ENCODE measurements at places on chromosomes 1 and 21.

DNA sequence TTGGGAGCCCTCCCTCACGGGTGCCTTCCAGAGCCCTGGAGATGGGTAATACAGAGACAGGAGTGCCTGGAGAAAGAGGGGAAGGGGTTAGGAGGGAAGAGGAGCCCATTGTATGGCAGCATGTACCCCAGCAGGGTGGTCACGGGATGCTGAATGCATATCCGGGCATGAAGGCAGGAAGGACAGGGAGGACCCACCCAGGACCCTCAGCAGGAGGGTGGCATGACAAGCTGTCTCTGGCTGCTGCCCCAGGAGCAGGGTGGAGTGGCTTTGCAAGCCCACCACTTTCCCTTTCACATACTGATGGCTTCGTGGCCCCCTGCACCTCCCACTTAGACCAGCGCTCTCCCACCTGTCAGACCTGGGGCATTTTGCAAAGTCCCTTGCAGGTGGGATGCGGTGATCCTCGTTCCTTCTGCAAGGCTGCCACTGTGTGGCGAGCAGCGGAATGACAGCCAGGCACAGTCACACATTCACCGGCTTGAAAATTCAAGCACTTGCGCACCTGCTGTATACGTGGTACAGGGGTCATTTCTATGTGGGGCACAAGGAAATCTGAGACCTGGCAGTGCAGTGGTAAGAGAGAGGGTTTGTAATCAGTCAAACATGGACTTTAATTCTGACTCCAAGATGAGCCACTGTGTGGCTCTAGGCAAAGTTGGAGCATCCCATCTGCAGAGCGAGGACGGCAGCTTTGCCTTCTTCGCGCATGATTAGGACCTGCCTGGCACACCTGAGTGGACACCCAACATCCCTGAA lies 53.2 kb upstream of the TMEM51 start:
- no peak for DNase-seq

- no peak for DNase-seq
These were observed 269.1 kb upstream of the VAMP3 start for GRCh38 chr1:7501723-7502603.

- no peak for DNase-seq
These were observed 81.0 kb downstream of the PLPPR5 start for GRCh38 chr1:98923667-98924066.

DNA sequence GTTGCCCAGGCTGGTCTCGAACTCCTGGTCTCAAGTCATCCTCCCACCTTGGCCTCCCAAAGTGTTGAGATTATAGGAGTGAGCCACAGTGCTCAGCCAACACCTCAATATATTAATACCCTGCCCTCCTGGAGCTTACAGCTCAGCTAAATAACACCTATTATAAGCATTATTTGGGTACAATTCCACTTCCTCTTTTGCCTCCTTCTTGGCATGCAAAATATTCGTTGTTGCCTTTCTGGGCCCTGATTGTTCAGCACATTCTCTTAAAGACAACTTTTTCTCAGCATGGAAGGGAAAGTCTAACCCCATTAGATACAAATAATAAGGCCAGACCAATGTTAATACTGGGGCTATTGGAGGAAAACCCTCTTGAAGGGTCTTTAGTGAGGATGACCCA lies 2.8 kb downstream of the PAQR7 start:
- no peak for DNase-seq

DNA sequence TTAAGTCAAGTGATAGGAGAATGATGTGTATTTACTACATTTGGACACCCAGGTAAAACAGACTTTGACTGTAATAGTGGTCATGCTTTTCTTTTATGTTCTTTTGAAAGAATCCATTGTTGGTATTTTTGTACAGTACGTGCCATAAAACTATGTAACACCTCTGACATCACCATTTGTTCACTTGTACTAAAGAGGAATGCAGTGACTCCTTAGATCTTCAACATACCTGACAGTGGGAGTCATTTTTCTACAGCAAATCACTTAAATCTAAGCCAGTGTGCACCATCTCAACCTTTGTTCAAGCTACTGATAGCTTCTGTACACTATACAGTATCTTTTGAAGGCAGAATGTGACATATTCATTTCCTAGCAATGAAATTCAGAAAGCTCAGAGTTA lies 6.3 kb upstream of the PLD5 start:
- no peak for DNase-seq

GRCh38 chr1:210692796-210693195 lies 364.1 kb downstream of the HHAT start:
- DNase-seq = no peak

GRCh38 chr1:184802354-184803179 lies 47.9 kb upstream of the EDEM3 start:
- DNase-seq = no peak

DNA sequence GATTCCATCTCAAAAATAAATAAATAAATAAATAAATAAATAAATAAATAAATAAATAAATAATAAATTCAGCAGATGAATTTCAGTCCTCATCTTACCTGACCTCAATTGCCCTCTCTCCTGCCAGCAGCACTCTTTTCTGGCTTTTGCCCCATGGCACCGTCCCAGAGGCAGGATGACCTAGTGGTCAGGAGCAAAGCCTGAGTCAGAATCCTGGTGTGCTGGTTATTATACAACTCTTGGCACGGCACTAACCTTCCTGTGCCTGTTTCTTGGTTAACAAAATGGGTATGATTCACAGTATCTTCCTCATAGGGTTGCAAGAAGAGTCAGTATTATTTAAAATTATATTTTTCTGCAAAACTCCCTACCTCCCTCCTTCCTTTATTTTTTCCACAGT lies 43.0 kb downstream of the NKAIN1 start:
- DNase-seq = peak; percentile 54

GRCh38 chr1:194378517-194378916 lies 1192.1 kb upstream of the B3GALT2 start:
- no peak for DNase-seq

DNA sequence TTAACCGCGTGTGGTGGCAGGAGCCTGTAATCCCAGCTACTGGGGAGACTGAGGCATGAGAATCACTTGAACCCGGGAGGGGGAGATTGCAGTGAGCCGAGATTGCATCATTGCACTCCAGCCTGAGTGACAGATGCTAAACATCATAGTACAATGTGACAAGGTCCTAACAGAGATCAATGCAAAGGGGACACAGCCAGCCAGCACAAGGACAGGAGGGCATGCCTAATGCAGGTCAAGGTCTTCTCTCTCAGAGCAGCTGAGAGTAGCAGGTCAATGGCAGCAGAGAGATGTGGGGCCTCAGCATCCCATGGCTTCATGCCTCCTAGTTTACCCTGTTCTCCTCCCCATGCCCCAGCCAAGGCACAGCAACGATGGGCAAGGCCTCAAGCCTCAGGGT lies 3.0 kb upstream of the SMIM11 start:
- no peak for DNase-seq

DNA sequence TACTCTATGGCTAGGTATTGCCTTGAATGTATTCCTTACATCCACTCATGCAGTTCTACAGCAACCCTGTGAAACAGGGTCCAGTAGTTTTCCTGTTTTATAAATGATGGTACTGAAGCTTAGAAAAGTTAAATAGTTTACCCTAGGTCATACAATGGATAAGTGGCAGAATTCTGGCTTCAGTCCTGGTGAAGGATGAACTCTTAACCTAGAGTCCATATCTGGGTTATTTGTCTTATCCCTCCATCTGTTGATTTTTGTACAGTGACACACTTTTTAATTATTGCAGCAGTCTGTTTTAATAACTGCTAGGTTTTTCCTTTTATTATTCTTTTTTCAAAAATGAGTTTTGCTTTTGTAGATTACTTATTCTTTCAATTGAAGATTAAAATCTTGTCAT lies 263.9 kb downstream of the DNM3 start:
- DNase-seq = no peak
